ENCODE measurements at places on chromosomes 13 and 19.

GRCh38 chr13:113947311-113948033 lies 26.4 kb downstream of the C13orf46 start:
- DNase-seq = peak; percentile 14

GRCh38 chr13:52319876-52320275 lies 86.1 kb downstream of the THSD1 start:
- no peak for DNase-seq

- DNase-seq = no peak
Observed at GRCh38 chr19:33291623-33292534, 10.5 kb downstream of the CEBPA start.

DNA sequence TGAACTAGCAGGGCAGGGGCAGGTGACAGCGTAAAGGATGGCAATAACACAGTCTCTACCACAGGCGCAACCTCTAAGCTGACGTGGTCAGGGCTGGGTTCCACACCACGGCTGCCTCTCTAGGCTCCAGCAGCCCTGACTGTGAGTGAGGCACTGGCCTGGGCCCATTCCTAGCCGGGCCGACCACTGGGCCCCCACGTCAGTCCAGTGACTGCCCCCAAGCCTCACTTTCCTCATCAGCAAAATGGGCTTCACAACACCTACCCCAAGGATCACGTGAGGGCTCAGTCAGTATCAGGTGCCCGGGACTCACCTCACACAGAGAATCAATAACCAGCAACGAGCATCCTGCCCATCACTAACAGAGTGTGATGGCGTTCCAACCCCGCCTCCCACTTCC lies 5.2 kb downstream of the ZFR2 start:
- DNase-seq = no peak

DNA sequence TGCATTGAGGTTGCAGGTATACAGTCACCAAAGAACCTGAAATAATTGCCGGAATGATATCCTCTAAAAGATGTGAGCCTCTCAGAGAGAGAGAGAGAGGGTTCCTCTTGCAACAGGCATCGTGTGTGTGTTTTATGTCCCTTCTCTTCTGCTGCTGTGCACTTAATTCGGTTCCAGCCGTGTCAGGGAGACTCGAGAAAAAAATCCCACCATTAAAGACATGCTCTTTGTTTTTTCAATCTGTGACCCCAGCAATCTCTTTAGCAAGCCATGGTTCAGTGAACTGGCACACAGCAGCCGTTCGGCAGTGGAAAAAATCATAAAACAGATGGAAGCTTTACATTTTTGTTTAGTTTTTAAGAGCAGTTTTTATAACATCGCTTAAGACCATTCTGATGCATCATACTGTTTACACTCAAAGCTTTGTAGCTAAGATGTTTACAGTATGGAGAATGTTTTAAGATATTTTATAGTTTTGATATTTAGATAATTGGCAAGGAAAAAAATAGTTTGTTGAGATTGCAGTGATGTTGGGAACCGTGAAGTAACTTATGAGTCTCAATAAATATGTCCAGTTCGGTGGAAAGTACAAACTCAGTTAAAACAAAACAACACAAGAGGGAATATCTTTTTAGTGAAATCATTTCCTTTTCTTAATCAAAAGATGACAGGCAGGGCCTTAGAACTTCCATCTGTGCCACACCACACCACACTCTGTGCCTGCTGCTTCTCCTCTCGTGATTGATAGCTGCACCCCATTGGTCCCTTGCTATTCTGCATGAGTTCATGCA lies 31.2 kb upstream of the ZNF536 start:
- no peak for DNase-seq

DNA sequence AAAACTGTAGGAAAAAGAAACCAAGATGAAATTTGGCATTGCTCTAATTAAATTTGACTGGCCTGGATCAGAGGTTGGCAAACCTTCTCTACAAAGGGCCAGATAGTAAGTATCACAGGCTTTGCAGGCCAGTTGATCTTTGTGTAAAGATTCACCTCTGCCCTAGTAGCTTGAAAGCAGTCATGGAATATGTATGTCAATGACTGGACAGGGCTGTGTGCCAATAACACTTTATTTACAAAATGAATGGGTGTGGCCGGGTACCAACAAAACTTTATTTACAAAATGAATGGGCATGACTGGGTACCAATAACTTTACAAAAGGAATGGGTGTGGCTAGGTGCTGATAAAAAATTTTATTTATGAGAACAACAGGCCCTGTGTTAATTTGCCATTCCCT lies 20.0 kb downstream of the SIN3B start:
- DNase-seq = no peak

- DNase-seq = no peak
Observed at GRCh38 chr13:85557691-85558467, 241.3 kb downstream of the SLITRK6 start.

- DNase-seq = no peak
Observed at GRCh38 chr19:31252441-31252840, 96.8 kb downstream of the TSHZ3 start.

DNA sequence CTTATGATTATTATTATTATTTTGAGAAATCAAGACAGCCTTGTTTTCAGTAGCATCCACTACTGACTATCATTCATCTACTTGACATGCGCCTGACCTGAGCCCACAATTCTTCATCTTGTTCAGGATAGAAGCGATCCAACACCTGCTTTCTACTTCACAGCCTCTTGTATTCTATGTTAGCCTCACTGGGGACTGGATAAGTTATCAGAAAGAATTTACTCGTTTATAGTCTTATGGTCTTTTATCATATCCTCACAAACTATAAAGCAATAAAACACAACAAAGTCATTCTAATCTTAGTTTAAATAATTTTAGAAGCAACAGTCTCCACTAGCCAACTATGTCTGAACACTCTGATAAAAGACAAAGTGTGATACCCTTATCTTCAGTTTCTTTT lies 436.0 kb upstream of the ARGLU1 start:
- no peak for DNase-seq

DNA sequence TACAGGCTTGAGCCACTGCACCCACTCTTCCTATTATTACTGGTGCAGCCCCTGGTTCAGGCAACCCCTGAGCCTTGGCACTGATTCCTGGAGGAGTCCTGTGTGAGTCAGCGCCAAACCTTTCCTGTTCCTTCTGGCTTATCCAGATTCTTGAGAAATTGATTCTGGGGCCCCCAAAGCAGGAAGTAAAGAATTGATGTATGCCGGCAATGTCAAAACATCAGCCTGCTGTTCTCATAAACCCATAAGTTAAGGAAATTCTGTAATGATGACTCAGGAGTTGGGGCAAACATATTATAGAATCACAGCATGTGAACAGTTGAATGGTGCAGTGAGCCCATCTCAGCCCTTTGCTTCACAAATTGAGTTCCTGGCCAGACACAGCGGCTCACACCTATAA lies 1.4 kb upstream of the OR7G3 start:
- DNase-seq = no peak

DNA sequence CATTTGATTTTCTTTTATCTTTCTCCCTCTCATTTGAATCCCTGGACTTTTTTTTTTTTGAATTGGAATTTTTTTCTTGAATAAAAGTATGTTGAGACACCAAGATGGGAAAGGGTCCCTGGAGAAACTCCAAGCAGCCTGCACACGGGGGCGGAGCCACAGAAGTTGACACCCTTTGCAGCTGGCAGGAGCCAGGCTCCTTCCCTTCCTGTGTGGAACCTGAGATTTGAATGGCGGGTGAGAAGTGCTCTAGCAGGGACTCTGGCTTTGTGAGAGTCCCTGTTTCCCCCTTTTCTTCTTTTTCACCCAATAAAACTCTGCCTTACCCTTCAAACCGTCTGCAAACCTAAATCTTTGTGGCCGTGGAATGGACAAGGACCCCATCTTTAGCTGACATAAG lies 1381.0 kb upstream of the MIR17HG start:
- no peak for DNase-seq

GRCh38 chr13:106528718-106529414 lies 6.6 kb downstream of the EFNB2 start:
- no peak for DNase-seq

DNA sequence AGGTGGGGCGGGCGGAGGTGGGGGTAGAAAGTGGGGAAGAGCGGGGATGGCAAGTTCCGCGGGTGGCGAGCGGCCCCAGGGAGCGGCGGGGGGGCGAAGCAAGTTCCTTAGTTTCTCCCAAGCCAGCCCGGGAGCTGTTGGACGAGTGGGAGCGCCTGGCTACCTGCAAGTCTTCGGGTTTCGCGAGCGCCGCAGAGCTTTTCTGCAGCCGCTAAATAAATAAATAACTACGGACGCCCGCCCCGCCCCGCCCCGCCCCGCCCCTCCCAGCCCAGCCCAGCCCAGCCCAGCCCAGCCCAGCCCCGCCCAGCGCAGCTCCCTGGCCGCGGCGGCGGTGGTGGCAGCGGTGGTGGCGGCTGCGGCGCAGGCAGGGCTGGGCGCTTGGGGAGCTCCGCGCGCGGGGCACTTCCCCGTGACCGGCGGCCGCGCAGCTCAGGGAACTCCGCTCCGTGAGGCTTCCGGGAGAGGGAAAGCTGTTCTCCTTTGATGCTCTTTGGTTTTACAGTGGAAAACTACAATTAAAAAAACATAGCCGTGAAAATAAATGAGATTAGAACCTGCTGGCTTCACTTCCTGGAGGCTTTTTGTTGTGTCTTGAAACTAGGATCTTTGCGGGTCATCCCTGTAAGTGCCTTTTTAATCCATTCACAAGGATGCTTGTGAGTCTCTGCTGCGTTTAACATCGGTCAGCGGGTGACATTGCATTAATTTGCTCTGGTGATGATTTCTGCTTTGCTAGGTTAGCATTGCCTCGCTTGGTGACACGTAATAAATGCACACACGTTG lies at the start of gene UBE2L5:
Gene UBE2L5, plus strand, starts transcription at position 440 of the 786 bp plus-strand sequence. CDS start 5,498 bp downstream, outside the sequence.
- peak; percentile 47 for DNase-seq

- DNase-seq = no peak
Observed at GRCh38 chr19:50378169-50378862, 2.1 kb downstream of the NR1H2 start.

DNA sequence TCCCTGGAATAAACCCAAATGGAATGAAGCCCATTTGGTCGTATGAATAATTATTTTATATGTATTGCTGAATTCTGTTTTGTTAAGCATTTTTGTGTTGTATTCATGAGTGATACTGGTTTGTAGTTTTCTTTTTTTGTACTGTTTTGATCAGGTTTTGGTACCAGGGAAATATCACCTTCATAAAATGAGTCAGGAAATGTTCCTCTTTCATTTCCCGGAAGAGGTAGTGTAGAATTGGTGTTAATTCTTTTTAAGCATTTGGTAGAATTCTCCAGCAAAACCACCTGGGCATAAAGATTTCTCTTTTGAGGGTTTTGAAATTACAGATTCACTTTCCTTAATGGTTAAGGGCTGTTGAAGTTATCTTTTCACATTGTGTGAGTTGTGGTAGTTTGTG lies 13.3 kb downstream of the SPATA13 start:
- no peak for DNase-seq

- no peak for DNase-seq
Observed at GRCh38 chr19:40659116-40659515, 31.3 kb downstream of the NUMBL start.

- DNase-seq = no peak
Observed at GRCh38 chr13:107865643-107866031, 349.7 kb downstream of the LIG4 start.

GRCh38 chr13:53151336-53152056 lies 122.9 kb downstream of the OLFM4 start:
- DNase-seq = peak; percentile 26

DNA sequence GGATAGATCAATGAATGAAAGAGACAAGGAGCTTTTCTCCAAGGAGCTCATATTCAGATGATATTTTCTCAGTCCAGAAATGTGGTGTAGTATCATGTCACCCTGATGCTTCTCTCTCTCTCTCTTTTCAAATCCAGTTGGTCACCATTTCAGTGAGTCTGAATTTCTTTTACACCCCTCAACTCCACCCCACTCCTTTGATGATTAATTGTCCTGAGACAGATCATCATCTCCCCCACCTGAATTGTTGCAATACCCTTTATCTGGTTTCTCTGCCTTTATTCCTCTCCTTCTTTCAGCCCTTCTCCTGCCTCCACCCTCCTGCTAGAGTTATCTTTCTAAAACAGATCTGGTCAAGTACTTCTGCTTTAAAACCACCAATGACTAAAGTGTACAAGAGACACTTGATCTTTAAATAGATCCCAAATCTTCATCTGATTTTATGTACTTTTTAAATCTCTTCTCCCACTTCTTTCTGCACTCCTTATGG lies 299.8 kb downstream of the KLF5 start:
- DNase-seq = no peak

GRCh38 chr13:106507560-106508274 lies 27.7 kb downstream of the EFNB2 start:
- no peak for DNase-seq

GRCh38 chr19:11137542-11138384 lies 17.8 kb downstream of the SPC24 start:
- peak; percentile 72 for DNase-seq

DNA sequence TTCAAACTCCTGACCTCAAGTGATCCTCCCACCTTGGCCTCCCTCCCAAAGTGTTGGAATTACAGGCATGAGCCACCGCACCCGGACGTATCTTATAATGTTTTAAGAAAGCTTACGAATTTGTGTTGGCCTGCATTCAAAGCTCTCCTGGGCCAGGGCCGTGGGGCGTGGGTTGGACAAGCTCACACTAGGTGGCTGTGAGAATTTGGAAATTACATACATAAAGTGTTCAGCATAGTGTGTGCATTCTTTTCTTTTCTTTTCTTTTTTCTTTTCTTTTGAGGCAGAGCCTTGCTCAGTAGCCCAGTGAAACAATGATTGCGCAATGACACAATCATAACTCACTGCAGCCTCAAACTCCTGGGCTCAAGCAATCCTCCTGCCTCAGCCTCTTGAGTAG lies 2.6 kb downstream of the ZSWIM4 start:
- DNase-seq = no peak

DNA sequence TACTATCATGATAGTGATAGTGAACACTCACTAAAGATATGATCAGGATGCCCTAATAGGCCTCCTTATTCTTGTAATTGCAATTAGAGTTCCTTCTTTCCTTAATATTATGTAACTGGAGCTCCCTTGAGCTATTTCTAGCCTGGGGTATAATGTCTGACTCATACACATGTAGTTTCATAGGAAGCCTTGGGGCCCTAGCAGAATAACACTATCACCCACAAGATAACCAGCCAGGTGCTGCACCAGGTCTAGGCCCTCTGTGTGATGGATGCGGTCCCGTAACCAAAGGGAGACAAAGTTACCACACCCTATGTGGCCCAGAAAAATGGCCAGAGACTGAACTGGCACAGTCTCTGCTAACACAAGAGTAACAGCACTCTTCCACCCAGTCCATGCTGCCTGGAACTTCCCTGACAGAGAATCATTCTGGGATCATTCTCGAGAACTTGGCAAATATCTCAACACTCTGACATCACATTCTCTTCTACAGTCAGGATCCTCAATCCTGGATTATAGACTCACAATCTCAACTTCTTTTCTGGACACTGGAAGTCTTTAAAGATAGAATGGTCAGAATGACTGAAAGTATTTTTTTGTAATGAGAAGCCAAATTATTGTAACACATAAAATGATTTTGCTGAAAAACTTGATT lies 32.6 kb upstream of the IGFL4 start:
- no peak for DNase-seq

GRCh38 chr19:7771072-7771471 lies 8.0 kb downstream of the CLEC4M start:
- no peak for DNase-seq

DNA sequence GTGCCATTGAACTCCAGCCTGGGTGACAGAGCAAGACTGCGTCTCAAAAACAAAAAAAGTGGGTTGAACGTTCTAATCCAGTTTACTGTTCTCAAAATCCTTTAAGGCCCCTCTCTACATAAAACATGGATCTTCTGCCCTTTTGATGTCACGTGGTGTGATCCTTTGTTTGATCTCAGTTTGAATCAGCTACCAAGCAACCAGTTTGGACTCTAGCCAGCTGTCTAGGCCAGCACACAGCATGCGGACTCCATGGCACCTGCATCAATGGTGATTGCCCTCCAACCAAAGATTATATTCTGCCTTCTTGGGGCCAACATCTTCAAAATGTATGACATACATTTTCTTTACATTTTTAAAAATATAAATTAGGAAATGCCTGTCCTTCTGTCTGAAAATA lies 365.4 kb downstream of the NDFIP2 start:
- DNase-seq = no peak

All from anterior cingulate cortex (tissue), 58 donors.